Stimulated activated naive CD4-positive, alpha-beta T cell treated with Interleukin-2 at 50 U/mL for 16 hours (primary cell): ENCODE measurements at places on chromosomes 4 and X.

DNA sequence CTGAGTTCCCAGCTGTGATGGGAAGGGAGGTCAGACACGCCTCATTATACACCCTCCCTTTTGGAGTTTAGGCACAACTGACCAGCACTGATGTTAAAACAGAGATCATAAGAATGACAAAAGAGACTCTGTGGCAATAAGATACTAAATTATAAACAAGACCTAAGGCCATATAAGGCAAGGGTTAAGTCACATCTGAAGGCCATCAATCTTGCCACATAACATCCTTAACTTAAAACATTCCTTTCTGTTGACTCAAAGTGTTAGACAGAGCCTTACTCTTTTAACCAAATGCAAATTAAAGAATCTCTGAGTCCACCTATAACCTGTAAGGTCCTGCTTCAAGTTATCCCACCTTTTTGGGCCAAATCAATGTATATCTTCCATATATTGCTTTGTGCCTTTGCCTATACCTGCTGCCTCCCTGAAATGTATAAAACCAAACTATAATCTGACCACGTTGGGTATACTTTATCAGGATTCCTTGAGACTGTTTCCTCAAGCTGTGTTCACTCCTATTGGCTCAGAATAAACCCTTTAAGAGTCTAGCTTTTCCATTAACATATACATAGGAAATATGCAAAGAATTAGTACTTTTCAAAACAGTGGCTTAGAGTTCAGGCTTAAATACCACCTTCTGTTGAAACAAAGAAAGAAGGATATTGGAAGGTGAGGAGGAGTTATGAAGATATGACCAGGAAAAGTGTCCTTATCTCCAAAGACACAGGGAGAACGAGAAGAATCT is 214.4 kb upstream of the PPP1R2C start:
- no peak for DNase-seq

DNA sequence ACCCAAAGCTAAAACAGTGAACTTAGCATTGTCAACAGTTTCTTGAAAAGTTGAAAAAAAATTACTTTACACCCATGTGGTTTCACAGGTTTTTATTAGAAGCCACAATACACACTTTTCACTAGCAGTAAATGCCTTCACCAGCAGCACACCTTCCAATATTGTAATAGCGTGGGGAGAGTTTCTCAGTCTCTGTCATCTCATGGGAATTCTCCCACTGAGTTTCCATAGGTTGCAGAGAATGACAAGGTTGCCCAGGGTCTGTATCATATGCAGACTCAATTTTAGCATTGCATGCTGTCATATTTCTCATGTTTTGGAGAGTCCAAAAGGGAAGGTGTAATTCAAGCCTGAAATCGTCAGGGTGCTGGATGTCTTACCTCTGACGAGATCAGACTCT is 486.1 kb upstream of the TENM3 start:
- no peak for DNase-seq

DNA sequence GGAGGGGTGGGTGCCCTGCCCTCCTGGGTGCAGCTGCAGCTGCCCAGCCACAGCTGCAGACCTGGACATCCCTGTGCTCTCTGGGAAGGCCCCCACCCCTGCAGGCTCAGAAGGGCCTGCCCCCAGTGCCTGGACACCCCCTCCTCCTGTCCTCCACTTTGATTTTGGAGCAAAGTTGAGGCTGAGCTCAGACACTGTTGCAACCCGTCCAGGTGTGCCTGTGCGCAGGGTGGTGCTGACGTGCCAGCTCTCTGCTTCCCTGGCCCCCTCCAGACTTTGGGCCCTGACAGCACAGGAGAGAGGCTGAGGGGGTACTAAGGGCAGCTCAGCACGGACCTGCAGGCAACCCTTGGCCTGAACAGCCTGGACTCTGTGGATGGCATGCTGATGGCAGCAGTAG is 750.3 kb downstream of the ARAP2 start:
- DNase-seq = no peak

DNA sequence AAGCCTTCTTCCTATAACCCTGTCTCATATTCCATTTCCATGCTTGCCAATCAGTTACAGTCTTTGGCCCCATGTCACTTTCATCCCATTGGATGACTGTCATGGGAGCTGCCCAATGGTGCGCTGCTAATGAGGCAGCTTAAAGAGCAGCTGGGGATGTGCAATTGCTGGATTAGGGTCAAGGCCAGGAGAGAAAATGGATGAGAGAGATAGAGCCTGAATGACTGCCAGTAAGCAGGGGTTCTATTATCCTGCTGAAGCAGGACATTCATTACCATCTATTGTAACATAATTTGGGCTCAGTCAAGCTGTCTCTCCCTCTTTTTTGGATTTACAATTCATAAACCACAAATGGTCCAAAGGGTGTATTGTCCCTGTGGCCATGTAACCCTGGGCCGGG is 909.0 kb downstream of the CENPC start:
- no peak for DNase-seq

DNA sequence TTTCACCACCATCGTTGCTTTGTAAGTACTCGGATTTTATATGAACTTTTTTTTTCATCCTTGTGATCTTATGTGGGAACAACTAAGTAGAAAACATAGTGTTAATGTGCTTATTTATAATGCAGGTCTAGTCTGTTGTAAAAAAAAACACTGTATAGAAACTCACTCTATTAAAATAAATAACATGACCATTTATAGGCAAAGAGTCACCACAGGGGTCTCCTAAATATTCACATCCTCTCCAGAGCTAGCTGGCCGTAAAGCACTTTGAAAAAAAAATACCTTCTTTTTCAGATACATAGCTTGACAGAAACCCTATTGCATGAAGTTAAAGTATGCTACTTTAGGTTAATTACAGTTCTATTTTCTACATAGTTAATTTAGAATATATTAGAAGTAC is 11.2 kb downstream of the TMEM184C start:
- no peak for DNase-seq

- DNase-seq = no peak
Measured at GRCh38 chr4:19074036-19074435, 1052.5 kb upstream of the LCORL start.

GRCh38 chr4:37138789-37139188 is 105.8 kb upstream of the NWD2 start:
- no peak for DNase-seq

DNA sequence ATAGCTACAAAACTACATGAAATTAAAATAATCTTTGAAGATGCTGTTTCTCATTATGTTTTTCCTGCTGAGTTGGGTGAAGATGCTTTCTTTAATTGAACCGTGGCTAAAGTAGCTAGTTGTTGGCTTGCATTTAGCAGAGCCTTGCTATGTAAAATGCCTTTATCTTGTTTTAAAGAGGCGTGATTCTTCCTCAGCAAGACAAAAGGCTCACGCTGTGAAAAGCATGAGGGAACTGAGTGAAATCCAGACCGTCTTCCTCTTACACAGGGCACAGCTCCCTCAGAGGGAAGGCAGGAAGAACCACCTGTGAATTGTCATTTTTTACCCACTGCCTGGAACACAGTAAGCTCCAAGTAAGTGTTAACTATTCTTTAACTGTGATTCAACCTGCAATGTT is 39.0 kb upstream of the ZNF518B start:
- no peak for DNase-seq

DNA sequence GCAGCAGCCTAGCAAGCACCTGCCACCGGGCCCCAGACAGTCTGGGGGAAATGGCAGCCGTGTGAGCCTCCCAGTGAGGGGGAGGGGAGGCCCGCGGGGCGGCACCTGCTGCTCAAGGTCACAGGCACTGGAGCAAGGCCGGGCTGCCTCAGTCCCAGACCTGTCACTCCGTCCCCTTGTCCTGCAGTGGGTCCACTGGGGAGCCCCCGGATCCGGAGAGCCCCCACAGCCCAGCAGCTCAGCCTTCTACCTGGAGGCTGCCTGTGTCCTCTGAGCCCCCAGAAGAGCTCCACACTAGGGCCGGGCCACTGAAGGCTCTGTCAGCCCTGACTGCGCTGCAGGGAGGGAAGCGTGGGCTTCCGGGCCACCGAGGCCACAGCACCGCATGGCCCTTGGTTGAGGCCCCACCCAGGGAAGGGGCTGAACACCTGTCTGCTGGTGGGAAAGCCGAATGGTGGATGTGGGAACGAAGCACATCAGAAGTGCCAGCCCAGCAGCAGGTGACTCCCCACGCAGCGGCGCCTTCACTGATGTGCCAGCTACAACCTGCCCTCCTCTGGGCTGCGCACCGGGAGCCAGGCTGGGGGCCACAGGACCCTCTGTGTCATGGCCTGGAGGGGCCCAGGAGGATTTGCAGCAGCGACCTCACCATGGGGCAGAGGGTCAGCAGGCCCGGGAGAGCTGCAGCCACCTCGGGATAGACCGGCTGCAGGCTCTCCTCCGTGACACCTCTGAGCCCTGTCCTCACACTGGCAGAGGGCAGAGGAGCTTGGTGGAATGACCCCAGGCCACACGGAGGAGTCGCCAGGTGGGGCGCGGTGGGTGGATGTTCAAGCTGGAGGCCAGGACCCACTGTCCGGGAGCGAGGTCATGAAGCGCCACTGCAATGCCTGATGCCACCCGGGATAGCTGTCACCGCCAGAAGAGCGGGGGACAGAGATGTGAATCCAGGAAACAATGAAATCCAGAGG is 35.0 kb upstream of the MXD4 start:
- DNase-seq = no peak

GRCh38 chr4:124183231-124183630 is 529.3 kb downstream of the ANKRD50 start:
- DNase-seq = no peak

DNA sequence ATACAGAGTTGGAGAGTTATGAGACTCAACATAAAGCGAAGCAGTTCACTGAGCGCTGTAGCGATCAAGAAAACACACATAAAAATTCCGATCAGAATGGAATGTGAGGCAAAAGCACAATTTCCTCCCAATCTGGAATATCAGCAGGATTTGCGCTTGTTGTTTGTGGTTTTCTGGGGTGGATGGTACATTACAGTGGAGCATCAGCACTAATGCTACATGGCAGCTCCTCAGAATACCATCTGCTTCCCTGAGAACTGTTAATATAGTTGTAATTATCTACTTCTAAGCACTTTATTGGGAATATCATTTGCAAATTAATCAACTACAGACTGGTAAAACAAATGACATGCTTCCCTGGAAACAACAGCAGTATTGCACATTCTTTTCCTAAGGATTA is 324.1 kb upstream of the PPARGC1A start:
- no peak for DNase-seq

DNA sequence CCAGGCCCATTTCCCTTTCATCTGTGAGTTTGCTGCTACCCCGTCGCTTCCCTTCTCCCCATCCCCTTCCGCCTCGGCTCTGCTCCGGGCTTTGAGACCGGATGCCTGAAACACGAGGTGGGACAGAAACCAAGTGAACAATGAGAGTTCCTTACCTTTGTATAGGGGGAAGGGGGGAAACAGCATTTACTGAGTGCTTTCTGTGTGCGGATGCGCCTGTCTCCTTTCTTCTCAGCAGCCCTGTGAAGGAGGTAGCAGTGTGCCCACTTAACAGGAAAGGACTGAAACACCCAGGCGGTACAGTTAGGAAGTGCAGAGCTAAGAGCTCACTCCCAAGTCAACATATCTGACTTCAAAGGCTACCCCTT is 43.2 kb upstream of the TMSB15B start:
- peak; percentile 12 for DNase-seq

DNA sequence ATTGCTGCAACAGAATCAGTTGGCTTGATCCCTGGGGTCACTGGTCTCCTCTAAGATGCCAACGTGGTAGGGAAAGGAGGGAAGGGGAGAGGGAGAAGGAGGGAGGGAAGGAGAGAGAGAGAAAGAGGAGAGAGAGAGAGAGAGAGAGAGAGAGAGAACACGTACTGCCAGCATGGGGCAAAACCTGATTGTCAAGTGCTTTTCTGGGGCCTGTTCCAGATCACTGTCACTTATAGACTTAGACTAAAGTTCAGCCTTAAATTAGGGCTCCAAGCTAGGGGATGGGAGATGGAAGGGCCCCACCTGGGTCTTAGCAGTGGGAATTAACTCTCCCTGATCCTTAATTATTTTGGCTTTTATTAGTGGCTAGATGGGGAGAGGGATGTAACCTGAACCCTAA is 12.9 kb downstream of the SHROOM4 start:
- no peak for DNase-seq

DNA sequence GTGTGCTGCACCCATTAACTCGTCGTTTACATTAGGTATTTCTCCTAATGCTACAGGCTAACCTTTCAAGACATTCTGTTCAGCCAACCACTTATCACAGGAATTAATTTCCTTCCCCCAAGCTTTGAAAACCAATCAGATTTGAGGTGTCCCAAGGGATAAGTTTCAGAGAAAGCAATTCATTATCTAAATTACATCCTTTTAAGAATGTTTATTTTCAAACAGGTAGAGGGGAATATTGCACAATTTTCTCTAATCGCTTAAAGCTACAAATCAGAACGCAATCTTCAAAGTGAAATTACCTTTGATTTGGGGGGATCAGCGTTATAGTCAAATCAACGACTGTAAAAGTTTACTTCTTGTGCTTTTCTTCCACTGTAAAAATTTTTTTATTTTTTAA is 1.6 kb downstream of the CLOCK start:
- no peak for DNase-seq

GRCh38 chr4:120228086-120228485 is 161.4 kb upstream of the MAD2L1 start:
- no peak for DNase-seq

GRCh38 chr4:48090621-48091020 is 43.4 kb downstream of the TXK start:
- no peak for DNase-seq

DNA sequence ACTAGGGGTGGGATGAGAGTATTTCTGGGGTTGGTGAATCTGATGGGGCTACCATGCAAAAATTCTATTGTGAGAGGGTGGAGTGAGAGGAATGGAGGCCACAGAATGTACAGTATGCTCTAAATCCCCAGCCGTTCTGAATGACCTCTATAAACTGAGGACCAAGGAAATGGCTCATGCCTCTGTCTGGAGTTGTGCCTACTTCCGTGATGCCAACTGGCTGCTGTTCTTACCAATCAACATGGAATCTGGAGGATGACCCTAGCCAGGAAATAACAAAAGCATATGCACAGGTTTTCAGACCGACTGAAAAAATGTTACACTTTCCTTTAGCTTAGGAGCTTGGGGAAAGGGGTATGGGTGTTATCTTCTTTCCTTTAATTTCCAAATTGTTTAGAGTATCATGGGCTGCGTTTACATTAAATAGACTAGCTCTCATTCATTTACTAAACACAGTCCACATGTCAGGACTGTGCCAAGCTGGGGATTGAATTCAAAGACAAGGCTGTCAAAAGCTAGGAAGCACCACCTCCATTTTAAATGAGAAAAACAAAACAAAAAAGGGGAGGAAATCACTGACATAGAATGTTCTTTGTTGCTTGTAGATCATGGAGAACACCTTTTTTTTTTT is 20.2 kb upstream of the CCKAR start:
- no peak for DNase-seq

DNA sequence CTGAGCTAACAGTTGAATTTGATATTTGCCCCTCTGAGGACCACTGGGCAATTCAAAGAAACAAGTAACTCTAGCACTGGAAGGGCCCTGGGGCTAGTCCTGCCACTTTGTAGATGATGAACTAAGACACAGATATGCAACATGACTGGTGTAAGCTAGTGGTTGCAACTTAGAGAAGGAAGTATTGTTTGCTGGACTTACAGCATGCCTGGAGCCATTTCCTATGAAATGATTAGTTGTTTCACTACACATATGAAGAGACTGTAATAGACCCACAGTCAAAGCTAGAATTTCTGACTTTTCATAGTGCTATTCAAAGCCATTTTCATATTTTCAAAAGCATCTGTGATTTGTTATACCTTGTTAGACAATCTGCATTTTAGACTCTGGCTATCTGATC is 96.2 kb downstream of the TSPAN7 start:
- DNase-seq = no peak
